B cell (primary cell): ENCODE measurements at places on chromosomes 4 and X.

DNA sequence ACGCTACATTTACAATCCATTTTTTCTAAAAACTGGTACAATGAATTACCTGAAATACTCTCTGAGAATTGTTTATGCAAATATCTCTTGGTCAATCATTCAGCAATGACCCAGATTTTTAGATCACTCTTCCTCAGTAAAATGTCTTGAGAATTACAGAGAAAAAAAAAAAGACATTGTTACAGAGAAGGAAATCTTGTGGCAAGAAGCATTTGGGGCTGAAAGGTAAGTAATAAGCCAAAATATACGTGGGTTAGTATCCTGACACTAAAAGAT, 19.6 kb upstream of the TET2 start:
- DNase-seq = no peak

DNA sequence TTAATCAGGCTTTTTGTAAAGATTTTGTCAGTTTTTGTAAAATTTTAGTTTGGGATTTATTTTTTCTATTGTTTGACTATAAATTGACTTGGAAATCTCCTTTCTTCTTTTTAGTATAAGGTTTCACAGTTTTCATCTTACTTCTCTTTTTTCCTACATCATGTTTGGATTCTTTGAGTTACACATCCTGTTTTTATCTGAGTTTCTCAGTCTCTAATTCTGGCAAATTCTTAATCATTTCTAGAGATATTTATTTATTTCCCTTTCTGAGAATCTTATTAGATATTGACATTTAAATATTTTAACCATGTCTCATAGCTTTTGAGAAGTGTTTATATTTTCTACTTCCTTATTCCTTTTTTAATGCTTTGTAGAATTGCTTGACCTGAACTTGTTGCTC, 20.7 kb downstream of the USP53 start:
- DNase-seq = no peak

GRCh38 chrX:5176766-5177165, 1051.9 kb downstream of the NLGN4X start:
- DNase-seq = no peak

DNA sequence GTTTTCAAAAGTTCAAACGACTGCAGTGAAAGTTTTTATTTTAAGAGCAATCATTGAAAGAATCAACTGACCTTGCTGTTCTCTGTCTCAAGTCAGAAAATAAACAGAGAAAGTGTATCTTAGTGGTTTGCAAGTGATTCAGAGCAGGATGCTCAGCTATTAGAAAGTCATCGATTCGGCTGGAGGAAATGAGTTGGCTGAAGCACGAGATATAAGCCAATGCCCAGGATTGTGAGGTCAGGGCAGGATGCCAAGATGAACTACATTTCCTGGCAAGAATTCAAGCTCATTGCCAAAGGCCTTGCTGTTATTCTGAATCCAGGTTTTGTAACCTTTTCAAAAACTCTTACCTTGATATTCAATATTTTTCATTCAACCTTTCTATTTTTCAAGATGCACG, 541.4 kb upstream of the BOD1L1 start:
- DNase-seq = no peak

DNA sequence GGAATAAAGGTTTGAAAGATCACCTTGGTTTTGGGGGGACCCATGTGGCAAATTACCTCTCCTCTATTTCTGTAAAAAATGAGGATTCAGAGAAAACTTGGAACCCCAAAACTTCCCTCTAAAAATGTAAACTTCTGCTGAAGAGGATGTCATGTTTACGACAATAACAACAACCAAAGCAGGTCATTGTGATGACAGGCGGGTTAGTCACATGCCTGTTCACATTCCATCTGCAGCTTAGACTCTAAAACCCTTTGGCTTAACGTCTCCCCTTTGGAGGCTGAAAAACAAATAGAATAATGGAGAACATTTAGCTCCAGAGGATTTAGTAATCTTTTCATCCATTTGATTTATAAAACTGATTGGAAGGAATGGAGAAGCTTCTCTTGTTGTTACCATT, 75.0 kb upstream of the FAM9C start:
- no peak for DNase-seq

DNA sequence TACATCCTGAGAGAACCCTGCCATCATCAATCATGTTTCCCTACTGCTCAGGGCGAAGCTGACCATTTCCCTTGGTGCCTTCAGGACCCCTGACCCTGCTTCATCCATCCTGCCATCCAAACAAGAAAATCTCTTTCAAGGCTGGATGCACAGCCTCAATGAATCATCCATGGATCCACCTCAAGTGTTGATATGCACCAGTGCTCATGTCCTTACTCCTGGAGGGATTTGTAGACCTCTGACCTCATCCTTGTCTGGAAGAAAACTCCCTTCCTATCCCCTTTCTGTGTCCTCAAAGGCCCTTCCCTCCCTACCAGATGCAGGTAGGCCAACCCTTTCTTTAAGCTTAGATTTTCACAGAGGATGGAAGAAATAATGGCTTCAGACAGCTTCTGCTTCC, 24.6 kb downstream of the BEX3 start:
- no peak for DNase-seq

GRCh38 chrX:68834371-68835103, 5.7 kb downstream of the EFNB1 start:
- DNase-seq = no peak

DNA sequence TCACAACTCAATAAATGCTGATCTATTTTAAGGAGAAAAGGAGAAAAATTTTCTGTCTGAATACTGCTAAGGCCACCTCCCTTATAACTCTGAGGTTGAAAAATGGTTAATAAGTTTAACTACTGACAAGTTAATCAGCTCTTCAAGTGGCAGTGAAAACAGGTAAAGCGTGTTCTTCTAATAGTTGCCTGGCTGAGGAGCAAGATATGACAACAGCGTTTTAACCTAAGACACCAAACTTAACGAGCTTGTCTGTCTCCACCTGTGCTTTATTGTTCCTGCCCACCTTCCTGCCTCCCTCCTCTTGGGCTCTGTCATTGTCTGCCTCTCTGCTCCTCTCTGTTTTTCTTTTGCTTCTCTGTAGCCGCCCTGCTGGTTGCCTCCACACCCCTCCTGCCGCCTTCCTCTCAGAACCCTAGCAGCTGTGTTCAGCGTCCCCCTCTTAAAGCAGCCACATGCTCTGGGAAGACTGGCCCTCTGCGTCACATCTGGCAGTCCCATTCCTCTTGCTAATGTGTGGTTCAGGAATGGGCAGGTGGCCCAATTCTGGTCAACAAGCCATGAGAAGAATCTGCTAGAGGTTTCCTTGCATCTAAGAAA, 4.3 kb upstream of the TSPAN5 start:
- DNase-seq = no peak

DNA sequence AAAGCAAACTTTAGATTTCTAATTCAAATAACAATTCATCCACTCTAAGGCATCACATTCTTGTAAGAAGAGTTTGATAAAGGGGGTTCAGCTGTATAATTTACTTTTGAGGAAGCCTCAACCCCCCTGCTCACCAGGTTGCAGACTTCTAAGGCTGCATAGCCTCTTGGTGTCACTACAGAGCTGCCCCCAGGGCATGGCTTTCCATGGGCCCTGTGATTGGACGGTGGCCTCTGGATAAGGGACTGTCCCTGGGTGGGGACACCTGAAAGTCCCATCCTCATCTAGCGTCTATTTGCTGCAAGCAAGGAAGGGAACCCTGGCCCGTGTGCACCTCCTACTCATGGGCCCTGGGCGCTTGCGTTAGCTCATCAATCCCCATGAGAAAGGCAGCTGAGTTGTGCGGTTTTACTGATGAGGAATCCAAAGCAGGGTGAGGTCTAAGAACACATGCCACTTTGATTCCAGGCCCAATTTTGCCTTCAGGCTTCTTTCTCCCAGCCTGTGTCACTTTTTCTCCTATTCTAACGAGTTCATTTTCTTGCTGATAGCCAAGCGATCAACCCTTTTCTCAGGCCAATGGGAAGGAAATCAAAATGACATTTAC, 51.8 kb downstream of the SCML1 start:
- no peak for DNase-seq
